Renal cortical epithelial cell (primary cell): ENCODE measurements at places on chromosomes 5 and 9.
A peak's percentile ranks its signal among the peaks of the same experiment; 100 is the strongest.

GRCh38 chr9:88680505-88681160 lies 145.7 kb downstream of the NXNL2 start:
- no peak for DNase-seq

GRCh38 chr5:37710965-37711364 lies 128.9 kb downstream of the GDNF start:
- peak; percentile 64 for DNase-seq

GRCh38 chr9:38195737-38196161 lies 126.7 kb upstream of the SHB start:
- DNase-seq: no peak

DNA sequence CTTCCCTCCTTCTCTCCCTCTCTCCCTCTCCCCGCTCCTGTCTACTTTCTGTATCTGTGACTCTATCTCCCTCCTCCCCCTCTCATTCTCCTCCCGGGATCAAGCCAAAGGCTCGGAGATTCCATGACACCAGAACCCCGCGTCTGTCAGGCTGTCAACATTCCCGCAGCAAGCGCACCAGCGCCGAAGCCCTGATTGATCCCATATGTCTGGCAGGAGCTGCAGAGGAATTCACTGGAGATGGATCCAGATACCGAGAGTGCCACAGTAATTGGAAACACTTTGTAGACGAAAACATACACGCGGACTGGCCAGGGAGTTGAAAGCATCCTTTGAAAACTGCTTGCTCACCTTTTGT lies 300 bp upstream of the SVEP1 start:
- no peak for DNase-seq

- no peak for DNase-seq
Observed at GRCh38 chr9:110115341-110115820, 92.6 kb downstream of the C9orf152 start.

- DNase-seq: no peak
Observed at GRCh38 chr5:142544071-142544753, 141.7 kb downstream of the FGF1 start.

GRCh38 chr5:34542818-34543217 lies 113.3 kb upstream of the RAI14 start:
- DNase-seq: no peak

- no peak for DNase-seq
Observed at GRCh38 chr5:176545737-176546509, 3.2 kb upstream of the CDHR2 start.
